Fibroblast of mammary gland (primary cell): ENCODE measurements at places on chromosomes 11 and 22.

DNA sequence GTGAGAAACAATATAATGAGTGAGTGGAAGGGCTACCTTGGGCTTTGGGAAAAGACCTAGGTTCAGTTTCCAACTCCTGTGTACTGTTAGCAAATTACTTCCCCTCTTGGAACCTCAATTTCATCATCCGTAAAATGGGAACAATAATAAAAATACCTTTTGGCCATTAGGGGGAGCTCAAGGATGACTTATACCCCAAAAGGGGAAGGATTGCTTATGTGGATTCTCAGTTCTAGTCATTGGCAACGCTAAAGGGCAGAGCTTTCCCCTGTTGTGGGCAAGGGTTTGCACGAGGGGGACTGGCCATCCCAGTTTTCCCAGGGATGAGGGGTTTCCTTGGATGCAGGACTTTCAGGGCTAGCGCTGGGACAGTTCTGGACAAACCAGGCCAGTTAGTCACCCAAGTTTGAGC is 3.1 kb upstream of the COMMD9 start:
- DNase-seq, result peak; percentile 46

- no peak for DNase-seq
Observed at GRCh38 chr11:133516845-133517244, 15.5 kb downstream of the OPCML start.

DNA sequence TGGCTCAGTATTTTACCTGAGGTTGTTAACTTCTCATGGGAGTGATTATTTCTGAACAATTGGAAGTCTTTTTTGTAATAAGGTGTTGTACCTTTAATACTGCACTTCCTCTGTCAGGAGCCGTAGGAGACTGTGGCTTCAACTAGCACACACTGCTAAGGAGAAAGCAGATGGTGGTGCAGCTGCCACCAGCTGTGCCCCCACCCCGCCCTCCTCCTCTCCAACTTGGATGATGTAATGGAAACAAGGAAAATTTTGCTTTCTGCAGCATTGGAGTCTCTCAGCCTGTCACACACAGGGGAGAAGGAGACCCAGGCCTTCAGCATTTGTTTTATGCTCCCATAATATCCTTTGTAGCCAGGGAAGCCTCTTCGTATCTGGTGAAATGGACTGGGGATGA is 91.2 kb downstream of the TEAD1 start:
- peak; percentile 22 for DNase-seq

GRCh38 chr22:46290843-46291785 is 5.6 kb upstream of the GTSE1 start:
- DNase-seq, result no peak

DNA sequence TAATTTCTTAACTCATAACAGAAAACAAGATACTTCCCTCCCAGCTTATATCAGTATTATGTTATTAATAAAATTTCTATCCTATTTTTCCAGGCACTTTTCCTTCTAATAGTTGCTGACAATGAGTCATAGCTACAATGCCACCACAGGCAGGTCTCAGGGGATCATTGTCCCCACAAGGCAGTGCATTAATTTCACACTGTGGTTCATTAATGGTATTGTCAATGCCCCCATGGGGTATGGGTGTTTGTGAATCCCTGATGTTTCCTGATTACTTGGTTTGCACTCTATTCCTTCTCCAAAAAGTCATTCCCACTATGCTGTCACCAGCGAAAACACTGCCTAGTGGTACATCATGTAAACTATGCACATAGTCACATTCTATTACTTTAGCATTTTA is 345.5 kb upstream of the CTSC start:
- no peak for DNase-seq

GRCh38 chr22:50469377-50470305 is 5.2 kb downstream of the SBF1 start:
- DNase-seq, result peak; percentile 30
